ENCODE measurements at places on chromosomes 1 and 21.

DNA sequence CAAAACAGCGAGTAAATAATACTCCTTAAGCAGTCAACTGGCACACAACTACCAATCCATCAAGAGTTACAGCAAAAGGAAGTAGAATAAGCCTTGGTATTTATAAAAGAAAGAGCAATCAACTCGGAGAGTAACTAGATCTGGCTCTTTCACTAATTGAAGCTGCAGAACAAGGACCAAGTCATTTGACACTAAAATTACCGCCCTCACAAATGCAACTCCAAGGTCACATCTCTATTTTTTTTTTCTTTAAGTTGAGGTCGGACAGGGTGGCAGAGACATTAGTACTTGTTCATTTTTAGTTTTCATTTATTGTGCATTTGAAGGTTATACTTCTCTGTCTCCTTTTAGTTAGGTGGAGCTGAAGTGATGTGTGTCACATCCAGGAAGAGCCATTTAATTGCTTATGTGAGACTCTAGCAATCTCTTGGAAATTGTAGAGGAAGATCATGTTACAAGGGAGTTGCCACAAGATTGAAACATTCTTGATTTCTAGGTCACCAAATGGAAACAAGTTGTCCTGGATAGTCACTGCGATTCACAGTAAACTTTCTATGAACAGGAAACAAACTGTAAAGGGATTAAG, 138.1 kb upstream of the ADAMTS5 start:
- no peaks in the 10 kb centered on the region for H3K27me3 ChIP-seq
- H3K4me3 ChIP-seq: no peak overlapping the region
- no peaks in the 10 kb centered on the region for H3K36me3 ChIP-seq
- H3K4me1 ChIP-seq: no peaks in the 10 kb centered on the region
- no peak overlapping the region for H3K27ac ChIP-seq

DNA sequence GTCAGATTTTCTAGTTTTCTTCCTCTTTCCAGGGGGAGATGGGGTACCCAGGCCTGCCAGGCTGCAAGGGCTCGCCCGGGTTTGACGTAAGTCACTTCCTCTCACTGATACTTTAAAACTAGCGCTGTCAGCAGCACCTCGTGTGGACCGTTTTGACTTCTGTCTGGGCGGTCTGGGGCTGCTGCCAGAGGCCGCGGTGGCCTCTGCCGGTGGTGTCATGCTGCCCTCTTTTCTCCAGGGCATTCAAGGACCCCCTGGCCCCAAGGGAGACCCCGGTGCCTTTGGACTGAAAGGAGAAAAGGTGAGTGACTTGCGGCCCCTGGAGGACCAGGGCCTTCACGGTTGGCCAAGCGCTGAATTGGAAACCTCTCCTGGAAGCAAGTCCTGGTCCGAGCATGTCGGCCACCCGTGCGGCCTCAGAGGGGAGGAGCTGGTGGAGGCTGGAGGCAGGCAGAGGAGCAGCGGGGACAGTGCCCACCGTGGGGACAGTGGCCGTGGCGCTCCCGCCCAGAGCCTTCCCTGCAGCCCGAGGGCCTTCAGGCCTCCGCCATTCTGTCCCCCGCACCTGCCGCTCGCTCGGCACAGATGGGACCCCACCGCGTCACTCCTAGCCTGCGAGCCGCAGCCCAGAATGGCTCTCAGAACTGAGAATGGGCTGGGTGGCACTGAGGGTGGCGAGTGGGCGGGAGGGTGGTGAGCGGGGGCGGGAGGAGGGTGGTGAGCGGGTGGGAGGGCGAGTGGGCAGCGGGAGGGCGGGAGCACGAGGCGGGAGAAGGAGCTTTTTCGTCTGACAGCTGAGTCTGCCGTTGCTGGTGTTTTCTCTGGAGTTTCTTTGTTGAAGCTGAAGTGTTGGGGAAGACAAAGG, 9.4 kb downstream of the COL6A1 start:
- no peaks in the 10 kb centered on the region for H3K4me1 ChIP-seq
- peaks cover 36% of the 10 kb centered on the region for H3K36me3 ChIP-seq
- DNase-seq: no peak
- H3K27ac ChIP-seq: no peak overlapping the region
- no peaks in the 10 kb centered on the region for H3K27me3 ChIP-seq
- H3K4me3 ChIP-seq: no peak overlapping the region

GRCh38 chr1:189185097-189185496, 1292.6 kb downstream of the BRINP3 start:
- H3K36me3 ChIP-seq: no peaks in the 10 kb centered on the region
- H3K4me1 ChIP-seq: no peaks in the 10 kb centered on the region
- no peak overlapping the region for H3K4me3 ChIP-seq
- H3K27me3 ChIP-seq: no peaks in the 10 kb centered on the region
- no peak overlapping the region for H3K27ac ChIP-seq
- peak; percentile 7 for DNase-seq

DNA sequence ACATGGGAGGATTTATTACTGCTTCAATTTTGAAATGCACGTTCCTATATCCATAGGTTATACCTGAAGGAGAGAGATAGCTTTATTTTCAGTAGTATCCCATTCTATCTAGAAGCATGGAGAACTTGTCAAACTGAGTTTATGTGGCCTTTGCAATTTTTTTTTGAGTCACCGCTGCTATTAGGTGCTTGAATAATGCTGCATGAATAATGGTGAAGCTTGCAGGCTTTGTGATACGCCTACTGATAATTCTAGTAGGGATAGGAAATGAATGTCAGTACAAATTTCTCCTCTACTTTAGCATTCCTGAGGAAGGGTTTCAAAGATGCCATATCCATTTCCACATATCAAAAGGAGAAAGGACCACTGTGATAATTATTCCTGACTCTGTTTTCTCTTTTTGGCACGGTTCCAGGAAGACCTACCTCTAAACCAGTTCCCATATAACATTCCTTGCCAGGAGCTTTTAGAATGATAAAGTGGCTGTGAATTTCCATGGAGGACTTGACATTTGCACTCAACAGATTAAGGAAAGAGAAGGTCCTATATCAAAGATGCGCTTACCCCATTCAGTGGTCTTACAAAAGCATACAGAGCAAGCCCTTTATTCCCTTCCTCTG, 83.5 kb downstream of the SPATA46 start:
- no peak overlapping the region for H3K27ac ChIP-seq
- no peaks in the 10 kb centered on the region for H3K36me3 ChIP-seq
- H3K4me1 ChIP-seq: no peaks in the 10 kb centered on the region
- H3K4me3 ChIP-seq: no peak overlapping the region
- H3K27me3 ChIP-seq: no peaks in the 10 kb centered on the region

- H3K27me3 ChIP-seq: no peaks in the 10 kb centered on the region
- H3K4me1 ChIP-seq: no peaks in the 10 kb centered on the region
- no peak for DNase-seq
- no peak overlapping the region for H3K4me3 ChIP-seq
Observed at GRCh38 chr1:36981771-36982622, 52.3 kb downstream of the GRIK3 start.

- peaks cover 3% of the 10 kb centered on the region for H3K36me3 ChIP-seq
- no peaks in the 10 kb centered on the region for H3K27me3 ChIP-seq
- H3K4me1 ChIP-seq: peaks cover 2% of the 10 kb centered on the region
- no peak for DNase-seq
Observed at GRCh38 chr1:23337869-23338268, 6.2 kb downstream of the HNRNPR start.

- no peaks in the 10 kb centered on the region for H3K27me3 ChIP-seq
- DNase-seq: no peak
- peaks cover 2% of the 10 kb centered on the region for H3K4me1 ChIP-seq
- H3K27ac ChIP-seq: no peak overlapping the region
Observed at GRCh38 chr1:53651356-53651755, 87.6 kb downstream of the GLIS1 start.

- no peaks in the 10 kb centered on the region for H3K4me1 ChIP-seq
- DNase-seq: no peak
- no peak overlapping the region for H3K4me3 ChIP-seq
- no peak overlapping the region for H3K27ac ChIP-seq
Observed at GRCh38 chr1:101902199-101902598, 94.5 kb downstream of the OLFM3 start.

DNA sequence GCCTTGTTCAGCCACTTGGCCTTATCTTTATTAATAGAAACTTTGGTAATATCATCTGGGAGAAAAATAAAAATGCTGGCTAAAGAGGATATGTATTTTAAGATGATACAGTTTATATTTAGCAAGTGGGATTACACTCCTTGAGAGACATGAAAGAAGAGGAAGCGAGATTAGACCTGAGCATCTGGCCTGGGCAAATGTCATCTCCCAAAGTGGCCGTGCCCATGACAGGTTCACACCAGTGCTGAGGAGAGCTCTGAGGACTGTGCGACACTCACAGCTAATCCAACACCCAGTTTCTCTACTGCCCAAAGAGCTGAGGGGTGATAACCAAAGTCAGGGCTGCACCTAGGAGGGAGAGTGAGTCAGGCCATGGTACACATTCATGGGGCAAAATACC, 121.7 kb upstream of the DUSP10 start:
- H3K36me3 ChIP-seq: no peaks in the 10 kb centered on the region
- no peaks in the 10 kb centered on the region for H3K27me3 ChIP-seq
- H3K4me1 ChIP-seq: no peaks in the 10 kb centered on the region
- H3K27ac ChIP-seq: no peak overlapping the region
- DNase-seq: no peak

Data from mesendoderm (in vitro differentiated cells).